Dermis blood vessel endothelial cell (primary cell): ENCODE measurements at places on chromosomes 6 and 20. TPM values are rescaled to one million over a fixed set of nuclear protein-coding genes. Genes with fewer than 3 reads are reported as not detected.

CST5 gene
- not detected in 2 replicates for total RNA-seq

MACROD2 gene
- 0.28 and 0.85 TPM in 2 replicates for total RNA-seq

SAPCD1 gene
- total RNA-seq: 1.4 and 2.4 TPM in 2 replicates

SLC29A1 gene
- 41.7 and 64.8 TPM in 2 replicates for total RNA-seq

SERPINB6 gene
- total RNA-seq: 127 and 135 TPM in 2 replicates

CST2 gene
- total RNA-seq: not detected in 2 replicates

TAAR5 gene
- not detected in 2 replicates for total RNA-seq

TPD52L1 gene
- total RNA-seq: 10.7 and 10.8 TPM in 2 replicates

XKR7 gene
- total RNA-seq: under 0.01 TPM in 1 of 2 replicates, not detected in the other

EEF1A2 gene
- total RNA-seq: 5.0 and 5.3 TPM in 2 replicates

PRDM13 gene
- total RNA-seq: not detected in 2 replicates

IP6K3 gene
- under 0.01 and 0.05 TPM in 2 replicates for total RNA-seq

SYCP2 gene
- total RNA-seq: 1.7 and 3.1 TPM in 2 replicates

WFDC5 gene
- total RNA-seq: not detected in 2 replicates

MEI4 gene
- total RNA-seq: under 0.01 TPM in 1 of 2 replicates, not detected in the other

TFAP2C gene
- not detected in 2 replicates for total RNA-seq

RPRD1B gene
- total RNA-seq: 17.7 and 22.1 TPM in 2 replicates

HLA-B gene
- 256 and 1,456 TPM in 2 replicates for total RNA-seq

LRRC73 gene
- 0.14 and 0.17 TPM in 2 replicates for total RNA-seq

TRAPPC3L gene
- 0.17 TPM in 1 of 2 replicates, not detected in the other for total RNA-seq

HRH3 gene
- total RNA-seq: not detected in 2 replicates

GTSF1L gene
- not detected in 2 replicates for total RNA-seq

EGFL8 gene
- 1.3 and 2.7 TPM in 2 replicates for total RNA-seq

SMPDL3A gene
- total RNA-seq: 4.8 and 6.3 TPM in 2 replicates

GPR6 gene
- total RNA-seq: not detected in 2 replicates

SLC17A3 gene
- 0.17 and 0.28 TPM in 2 replicates for total RNA-seq

TMEM217 gene
- 12.1 and 12.4 TPM in 2 replicates for total RNA-seq

HTR1E gene
- total RNA-seq: not detected in 2 replicates

SNX5 gene
- total RNA-seq: 97.3 and 135 TPM in 2 replicates

LTB gene
- total RNA-seq: 3.4 and 30.5 TPM in 2 replicates

SLC26A8 gene
- under 0.01 TPM in 1 of 2 replicates, not detected in the other for total RNA-seq

SEMG1 gene
- total RNA-seq: not detected in 2 replicates

RSPH4A gene
- 0.47 and 0.68 TPM in 2 replicates for total RNA-seq

NUS1 gene
- 12.4 and 22.2 TPM in 2 replicates for total RNA-seq

RAD21L1 gene
- total RNA-seq: not detected in 2 replicates

PMEPA1 gene
- total RNA-seq: 0.93 and 1.9 TPM in 2 replicates

ARFGEF3 gene
- total RNA-seq: 2.0 and 5.8 TPM in 2 replicates

KCNQ5 gene
- total RNA-seq: not detected in 2 replicates

DNAAF9 gene
- total RNA-seq: 19.2 and 21.9 TPM in 2 replicates

HDGFL1 gene
- total RNA-seq: not detected in 2 replicates

TGIF2 gene
- 22.3 and 23.1 TPM in 2 replicates for total RNA-seq

CAGE1 gene
- under 0.01 TPM in 1 of 2 replicates, not detected in the other for total RNA-seq
